HTR-8/SVneo (cell line): ENCODE measurements at places on chromosomes 1 and 21.

- DNase-seq = no peak
Measured at GRCh38 chr1:206653715-206654459, 18.6 kb downstream of the DYRK3 start.

DNA sequence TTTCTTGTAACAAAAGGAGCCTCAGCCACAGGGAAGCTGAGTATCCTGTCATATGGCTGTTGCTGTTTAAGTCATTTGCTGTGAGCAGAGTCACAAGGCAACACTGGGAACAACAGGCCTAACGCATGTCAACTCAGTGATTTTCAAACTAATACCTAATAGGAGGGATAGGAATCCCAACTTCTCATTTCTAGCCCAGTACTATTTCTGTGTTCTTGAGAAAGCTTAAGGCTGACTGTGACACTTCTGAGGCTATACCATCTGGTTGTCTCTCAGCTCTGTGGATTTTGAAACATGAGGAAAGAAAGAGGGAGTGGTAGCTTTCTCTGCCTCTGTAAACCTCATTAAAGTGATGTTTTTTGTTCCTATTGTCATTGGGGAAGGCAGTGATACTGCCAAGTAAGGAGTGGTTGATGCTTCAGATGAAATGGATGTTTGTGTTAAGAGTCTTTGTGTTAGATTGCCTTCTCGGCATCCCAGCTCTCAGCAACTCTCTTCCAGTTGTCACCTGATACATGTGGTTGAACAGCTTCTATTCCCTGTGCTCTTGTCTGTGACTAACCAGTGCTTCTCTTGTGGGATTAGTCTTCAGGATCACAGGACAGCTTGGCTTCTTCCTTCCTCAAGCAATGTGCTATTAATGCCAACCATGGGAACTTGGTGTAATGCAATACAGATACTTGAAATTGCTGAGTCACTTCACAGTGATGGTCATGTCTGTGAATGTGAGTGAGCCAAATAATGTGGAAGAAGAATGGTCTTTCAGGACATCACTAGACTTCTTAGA, 166.8 kb upstream of the IVNS1ABP start:
- peak; percentile 32 for DNase-seq

GRCh38 chr1:233868461-233868860, 36.0 kb upstream of the SLC35F3 start:
- DNase-seq = no peak

- no peak for DNase-seq
Measured at GRCh38 chr1:22245726-22246125, 102.8 kb upstream of the WNT4 start.

- DNase-seq = no peak
Measured at GRCh38 chr1:114033216-114033706, 54.0 kb downstream of the OLFML3 start.

DNA sequence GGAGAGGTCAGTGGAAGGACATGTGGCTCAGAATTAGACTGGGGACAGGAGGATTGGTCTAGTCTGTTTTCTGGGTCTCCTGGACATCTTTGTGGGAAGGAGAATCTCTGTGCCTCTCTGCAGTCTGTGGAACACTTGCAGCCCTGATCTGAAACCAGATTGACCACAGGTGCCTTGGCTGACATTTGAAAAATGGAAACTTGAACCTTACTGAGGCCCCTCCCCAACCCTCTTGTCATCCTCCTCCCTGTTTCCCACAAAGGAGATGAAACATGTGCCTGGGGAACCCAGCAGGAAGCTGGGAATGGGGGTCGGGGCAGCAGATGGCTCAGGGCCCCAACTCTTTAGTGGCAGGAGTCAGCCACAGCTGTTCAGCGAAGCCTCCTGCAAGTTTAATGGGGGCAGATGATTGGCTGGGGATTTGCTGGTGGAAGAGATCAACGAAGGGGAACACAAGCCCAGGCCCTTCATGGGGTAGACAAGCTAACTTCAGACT, 18.1 kb downstream of the VASH2 start:
- DNase-seq = no peak

DNA sequence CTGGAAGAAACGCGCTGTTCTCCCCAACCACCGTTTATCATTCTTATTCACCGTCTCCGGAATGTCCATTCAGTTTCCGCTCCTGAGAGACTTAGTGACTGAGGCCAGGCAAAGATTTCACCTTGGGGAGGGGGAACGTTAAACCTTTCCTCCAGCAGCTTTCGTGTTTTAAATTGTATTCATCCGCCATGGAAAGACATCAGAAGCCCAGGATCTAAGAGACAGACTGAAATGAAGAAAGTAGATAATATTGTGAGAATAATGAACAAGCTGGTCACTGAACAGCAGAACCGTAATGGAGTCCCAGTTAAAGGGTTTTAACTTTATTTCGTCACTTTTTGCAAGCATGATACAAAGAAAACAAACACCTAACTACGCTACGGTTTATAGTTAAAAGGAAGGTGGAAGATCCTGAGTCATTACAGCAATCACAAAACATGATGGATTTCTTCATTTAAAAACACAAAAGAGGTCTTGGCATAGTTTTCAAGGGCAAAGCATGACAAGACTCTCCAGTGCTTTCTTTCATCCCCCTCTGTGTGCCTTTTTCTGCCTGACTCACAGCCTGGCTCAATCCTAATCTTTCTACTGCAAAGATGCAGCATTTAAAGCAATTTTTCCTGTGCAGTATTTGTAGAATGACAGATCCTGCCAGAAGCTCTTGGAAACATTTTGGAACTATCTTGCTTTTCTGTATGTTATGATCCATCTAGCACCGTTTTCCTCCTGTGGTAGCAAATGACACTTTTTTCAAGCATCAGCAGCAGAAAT, 722 bp upstream of the SLC19A2 start:
- DNase-seq = no peak

DNA sequence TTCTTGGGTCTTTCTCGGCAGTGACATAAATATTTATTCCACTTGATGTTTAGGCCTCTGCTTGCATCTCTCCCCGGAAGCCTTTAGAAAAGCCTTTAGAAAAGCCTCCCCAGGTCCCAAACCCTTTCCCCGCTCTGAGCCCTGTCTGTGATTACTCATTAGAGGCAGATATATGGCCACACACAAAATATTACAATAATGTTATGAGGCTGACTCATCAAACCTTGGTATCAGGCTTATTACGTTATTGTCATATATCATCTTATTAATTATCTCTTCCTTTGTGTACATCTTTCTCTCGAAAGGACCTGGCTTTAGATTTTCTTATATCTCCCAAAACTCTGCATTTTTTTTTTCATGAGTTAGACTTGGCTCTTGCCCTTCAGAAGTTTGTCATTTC, 69.5 kb downstream of the FGGY start:
- peak; percentile 17 for DNase-seq

DNA sequence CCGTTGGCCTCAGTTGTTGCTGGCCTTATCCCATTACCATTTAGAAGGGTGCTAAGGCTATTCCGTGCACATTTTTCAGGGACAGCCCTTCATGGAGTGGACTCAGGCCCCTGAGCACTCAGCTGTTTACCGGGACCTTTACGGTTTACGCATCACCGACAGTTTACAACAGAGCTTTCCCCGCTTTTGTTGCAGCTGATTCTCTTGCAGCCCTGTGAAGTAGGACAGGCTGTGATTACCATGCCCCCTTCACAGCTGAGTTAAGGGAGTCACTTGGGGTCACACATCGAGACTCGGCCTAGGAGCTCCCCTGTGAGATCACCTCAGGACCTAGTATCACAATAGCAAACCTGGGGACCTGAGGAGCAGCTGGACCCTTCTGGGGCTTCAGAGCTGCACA, 41.9 kb downstream of the PTPRF start:
- DNase-seq = no peak

DNA sequence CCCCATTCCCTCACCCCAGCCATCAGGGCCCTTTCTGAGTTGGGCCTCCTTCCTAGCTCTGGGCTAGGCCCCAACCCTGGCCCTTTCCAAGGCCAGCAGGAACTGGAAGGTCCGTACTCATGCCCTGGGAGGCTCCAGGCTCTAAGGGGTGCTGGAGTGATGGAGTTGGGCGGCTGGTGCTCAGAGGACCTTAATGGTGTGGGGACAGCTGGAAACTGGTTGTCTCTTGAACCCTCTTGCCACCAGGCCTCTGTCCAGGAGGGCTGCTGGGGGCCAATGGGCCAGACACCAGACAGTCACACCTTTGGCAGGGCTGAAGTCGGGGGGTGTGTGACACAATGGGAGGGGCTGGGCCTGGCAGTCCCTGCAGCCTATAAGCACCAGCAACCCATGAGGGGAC, 9.2 kb upstream of the PADI1 start:
- no peak for DNase-seq

DNA sequence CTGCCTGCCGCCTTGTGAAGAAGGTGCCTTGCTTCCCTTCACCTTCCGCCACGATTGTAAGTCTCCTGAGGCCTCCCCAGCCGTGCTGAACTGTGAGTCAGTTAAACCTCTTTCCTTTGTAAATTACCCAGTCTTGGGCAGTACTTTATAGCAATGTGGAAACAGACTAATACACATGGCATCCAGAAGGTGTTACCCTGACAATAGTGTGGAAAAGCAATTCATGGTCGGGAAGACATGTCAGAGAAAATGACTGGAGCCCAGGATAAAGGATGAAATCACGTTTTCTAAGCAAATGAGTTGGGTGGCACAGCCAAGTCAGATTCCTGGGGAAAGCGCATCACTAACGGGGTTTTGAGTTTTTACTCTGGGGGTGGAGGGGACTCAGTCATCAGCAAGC, 76.4 kb downstream of the HLCS start:
- DNase-seq = no peak

GRCh38 chr1:113153116-113153803, 80.3 kb downstream of the LRIG2 start:
- DNase-seq = no peak

GRCh38 chr21:37380349-37381323, 14.1 kb downstream of the DYRK1A start:
- DNase-seq = no peak

DNA sequence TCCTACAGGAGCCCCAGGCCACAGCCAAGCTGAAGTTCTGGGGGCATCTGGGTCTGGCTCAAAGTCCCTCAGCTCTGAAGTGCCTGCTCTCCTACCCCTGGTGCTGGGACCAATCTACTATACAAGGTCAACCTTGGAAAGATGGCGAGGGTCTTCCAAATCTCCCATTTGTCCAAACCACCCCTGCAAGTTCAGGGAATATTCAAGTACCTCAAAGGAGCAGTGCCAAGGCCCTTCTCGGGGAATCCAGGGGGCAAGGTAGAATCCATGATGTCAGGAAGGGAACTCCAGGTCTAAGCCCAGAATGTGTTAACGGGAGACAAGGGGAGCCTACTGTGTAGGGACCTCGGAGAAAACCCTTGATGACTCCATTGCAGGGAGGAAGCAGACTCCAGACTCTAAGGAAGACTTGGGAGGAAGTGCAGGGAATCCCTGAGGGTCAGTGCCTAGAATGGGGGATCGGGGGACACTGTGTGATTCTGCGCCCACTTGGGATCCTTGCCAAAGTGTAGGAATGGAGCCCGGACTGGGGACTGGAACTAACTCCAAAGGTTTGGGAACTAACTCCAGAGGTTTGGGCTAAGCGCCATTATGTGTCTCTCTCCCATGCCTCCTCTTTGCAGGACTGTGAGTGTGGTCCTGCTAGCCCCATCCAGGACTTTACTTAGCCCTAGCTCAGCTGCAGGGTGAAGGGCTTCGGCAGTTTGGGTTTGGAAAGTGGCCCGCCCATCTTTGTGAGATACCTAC, 8.7 kb downstream of the TAL1 start:
- no peak for DNase-seq

DNA sequence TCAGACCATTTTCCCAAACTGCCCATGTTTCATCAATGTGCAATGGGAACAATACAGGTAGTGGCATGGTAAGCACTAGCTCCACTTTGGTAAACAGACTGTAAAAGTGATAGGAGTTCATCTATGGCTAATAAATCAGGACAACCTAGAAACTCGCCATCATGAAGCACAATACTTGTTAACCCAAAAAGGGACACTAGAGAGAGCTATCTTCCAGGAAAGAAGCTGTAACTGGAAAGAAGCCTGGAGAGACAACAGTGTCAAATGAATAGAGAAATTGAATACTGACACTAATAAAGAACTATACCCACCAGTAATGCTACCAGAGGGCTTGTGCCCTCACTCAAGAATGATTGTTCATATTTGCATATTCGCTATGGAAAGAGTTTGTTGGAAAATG, 164.7 kb upstream of the RGS18 start:
- peak; percentile 1 for DNase-seq

DNA sequence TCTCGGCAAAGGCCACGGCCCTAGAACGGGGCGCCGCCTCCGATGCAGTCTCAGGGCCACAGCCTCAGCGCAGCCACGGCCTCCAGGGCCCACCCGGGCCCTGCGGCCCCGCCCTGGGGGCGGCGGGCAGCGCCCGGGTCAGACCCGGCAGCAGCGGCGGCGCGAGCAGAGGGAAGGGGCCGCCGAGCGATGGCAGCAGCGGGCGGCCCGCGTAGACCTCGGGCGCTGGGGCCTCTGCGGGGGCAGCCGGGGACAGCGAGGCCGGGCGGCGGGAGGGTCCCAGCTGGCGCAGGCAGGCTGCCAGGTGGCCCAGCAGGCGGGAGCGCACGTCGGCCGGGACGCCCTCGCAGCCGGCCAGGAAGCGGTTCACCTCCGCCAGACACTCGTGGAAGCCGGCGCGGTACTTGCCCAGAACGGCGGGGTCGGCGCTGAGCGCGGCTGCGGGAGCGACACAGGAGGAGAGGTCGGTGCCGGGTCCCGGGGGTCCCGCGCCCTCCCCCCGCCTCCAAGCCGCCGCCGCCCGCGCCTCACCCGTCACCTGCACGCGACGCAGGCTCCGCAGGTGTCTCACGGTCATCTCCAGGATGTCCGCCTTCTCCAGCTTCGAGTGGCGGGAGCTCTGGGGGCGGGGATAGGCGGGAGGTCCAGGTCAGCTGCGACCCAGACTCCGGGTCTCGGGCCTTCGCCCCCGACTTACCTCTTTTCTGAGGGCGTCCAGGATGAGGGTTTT, 737 bp downstream of the HES4 start:
- DNase-seq = no peak

- DNase-seq = no peak
Measured at GRCh38 chr1:183239793-183240525, 53.9 kb downstream of the LAMC2 start.

DNA sequence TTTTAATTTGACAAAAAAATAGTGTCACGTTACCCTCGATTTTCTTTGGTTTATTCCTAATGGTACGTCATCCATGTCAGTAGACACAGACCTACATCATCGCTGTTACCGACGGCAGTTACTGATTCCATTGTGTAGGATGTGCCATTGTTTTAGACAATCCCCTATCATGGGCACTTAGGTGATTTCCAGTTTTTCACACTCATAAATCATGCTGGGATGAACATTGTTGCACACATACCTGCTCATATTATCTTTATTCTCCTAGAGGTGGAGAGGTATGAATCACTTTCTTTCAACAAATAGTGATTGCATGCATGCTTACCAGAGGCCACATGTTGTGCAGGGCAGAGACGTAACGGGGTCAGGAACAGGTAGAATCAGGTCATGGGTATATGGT, 79.7 kb upstream of the EFHD2 start:
- no peak for DNase-seq

- DNase-seq = no peak
Measured at GRCh38 chr1:226658546-226659125, 80.4 kb downstream of the ITPKB start.
